ENCODE measurements at places on chromosomes 11 and 22.

- DNase-seq, result peak; percentile 67
Measured at GRCh38 chr22:40525250-40525884, 111.2 kb downstream of the MRTFA start.

DNA sequence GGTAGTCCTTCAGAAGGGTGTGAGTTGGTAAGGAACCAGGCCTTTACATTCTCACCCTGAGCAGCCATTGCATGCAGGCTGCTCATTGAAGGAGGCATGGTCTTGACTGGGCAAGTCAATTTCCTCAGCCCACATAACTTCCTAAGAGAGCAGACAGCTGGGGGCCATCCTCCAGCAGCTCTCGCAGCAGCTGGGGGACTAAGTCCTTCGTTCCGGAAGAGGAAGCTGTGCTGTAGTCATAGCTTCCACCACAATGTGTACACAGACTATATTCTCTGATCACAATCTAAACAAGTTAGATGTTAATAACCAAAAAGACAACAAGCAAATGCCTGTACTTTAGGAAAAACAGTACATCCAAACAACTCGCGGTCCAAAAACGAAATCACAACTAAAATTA lies 30.1 kb upstream of the MPPED1 start:
- no peak for DNase-seq

- peak; percentile 35 for DNase-seq
Measured at GRCh38 chr11:123580557-123581275, 73.7 kb downstream of the SCN3B start.

- no peak for DNase-seq
Measured at GRCh38 chr11:1276041-1276790, 33.2 kb downstream of the TOLLIP start.
